Amniotic stem cell (primary cell): ENCODE measurements at places on chromosomes 7 and 10.

GRCh38 chr10:93589648-93590562, 11.1 kb downstream of the RBP4 start:
- DNase-seq = no peak

GRCh38 chr7:34438436-34438835, 219.6 kb upstream of the NPSR1 start:
- DNase-seq = no peak

DNA sequence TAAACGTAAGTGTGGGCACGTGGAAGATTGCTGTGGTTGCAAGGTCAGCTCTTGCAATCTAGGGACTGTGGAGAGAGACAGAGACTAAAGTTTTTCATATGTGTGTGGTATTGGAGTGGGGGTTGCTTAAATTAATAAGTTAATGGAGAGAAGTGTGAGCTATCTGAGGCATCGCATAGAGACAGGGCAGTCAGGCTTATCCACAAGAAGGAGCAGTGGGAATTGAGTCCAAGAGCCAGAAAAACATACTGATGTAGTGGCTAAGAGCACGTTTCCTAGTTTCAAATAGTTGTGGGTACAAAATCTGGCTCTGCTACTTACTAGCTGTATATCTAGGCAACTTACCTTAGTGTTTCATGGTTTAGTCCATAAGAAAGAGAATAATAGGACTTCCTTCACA, 65.8 kb downstream of the SORCS3 start:
- DNase-seq = no peak

- no peak for DNase-seq
Measured at GRCh38 chr10:107970512-107970911, 806.0 kb upstream of the SORCS1 start.

DNA sequence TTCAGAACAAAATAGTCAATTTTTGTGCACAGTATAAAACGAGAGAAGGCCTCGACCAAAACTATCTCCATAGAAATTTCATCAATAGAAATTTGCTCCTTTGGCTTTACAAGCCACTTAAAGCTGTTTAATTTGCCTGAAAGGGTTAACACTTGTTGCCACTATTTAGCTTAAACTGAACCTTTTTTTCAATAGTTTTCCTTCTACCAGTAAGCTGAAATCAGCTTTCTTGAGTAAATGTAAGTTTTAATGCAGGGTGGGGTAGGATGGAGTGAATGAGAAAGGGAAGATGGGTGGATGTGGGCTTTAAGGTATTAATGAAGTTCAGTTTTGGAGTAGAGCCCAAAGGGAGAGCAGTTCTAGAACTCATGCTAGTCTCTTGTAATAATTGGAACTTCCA, 39.5 kb downstream of the ARL4A start:
- DNase-seq = no peak

GRCh38 chr10:27600930-27601329, 96.8 kb downstream of the RAB18 start:
- DNase-seq = no peak

- no peak for DNase-seq
Measured at GRCh38 chr7:141483044-141483443, 68.2 kb upstream of the AGK start.

GRCh38 chr7:82029236-82029913, 259.5 kb upstream of the HGF start:
- DNase-seq = no peak

DNA sequence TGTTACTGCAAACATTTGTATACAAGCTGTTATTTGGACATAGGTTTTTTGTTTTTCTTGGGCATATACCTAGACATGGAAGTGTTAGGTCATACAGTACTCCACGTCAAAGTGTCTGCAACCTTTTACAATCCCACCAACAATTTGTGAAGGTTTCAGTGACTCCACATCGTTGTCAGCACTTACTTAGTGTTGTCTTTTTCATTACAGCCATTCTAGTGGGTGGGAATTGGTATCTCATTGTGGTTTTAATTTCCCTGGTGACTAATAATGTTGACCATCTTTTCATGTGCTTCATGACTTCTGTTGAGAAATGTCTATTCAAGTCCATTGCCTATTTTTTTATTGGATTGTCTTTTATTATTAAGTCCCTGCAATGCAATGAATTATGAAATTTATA, 95.0 kb downstream of the UBE3C start:
- DNase-seq = no peak

DNA sequence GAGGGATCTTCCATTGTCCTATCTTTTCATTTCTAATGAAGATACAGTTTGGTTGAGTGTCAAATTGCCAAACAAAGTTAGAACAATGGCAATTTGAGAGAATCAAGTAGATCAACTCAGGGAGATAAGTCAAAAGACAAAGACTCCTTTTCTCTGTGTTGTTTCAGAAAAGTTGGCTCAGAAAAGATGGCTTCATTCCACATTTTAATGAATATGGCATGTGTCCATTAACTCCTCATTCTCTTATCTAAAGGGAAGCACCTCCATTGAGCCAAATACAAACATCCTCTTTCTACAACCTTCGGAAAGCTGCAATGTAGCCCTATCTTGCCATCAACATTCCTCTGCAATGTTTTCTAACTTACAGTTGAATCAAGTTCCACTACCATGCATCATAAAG, 939.0 kb upstream of the C7orf33 start:
- no peak for DNase-seq

- DNase-seq = no peak
Measured at GRCh38 chr7:41508755-41509154, 194.1 kb downstream of the INHBA start.

DNA sequence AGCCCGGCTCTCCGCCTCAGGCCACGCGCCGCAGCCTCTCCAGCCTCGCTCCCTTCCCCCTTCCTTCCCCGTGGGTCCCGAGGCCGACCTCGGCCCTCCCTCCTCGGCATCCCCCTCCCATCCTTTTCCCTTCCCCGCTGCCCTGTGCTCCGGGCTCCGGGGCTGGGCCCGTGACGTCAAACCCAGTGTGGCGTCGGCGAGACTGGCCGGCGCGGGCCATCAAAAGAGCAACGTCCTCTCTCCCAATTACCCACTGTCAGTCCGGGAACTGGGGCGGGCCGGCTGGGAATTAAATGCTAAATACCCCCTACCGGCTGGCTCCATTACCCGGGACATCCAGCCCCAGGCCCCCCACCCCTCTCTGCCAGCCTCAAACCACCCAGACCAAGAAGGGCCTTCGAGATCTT, 2.6 kb upstream of the GATA3 start:
- DNase-seq = no peak

GRCh38 chr10:112778579-112778978, 171.5 kb upstream of the TCF7L2 start:
- no peak for DNase-seq

GRCh38 chr10:22135591-22135990, 82.2 kb downstream of the EBLN1 start:
- no peak for DNase-seq

DNA sequence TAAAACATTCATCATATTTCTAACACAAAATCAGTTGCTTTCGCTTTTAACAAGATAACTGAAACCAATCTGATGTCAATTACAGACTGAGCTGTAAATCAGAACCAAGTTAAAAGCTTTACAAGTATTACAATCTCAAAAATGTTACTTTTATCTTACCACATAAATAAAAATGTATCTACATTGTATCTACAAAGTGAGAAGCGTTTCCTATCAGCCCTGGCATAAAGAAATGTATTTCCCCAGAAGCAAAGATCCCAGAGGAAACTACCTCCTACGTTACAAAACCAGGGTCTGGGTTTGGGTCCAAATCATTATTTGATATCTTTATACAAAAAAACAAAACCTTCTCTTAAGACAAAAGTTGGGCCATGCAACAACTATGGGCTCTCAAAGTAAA, 2.6 kb downstream of the SMURF1 start:
- no peak for DNase-seq

DNA sequence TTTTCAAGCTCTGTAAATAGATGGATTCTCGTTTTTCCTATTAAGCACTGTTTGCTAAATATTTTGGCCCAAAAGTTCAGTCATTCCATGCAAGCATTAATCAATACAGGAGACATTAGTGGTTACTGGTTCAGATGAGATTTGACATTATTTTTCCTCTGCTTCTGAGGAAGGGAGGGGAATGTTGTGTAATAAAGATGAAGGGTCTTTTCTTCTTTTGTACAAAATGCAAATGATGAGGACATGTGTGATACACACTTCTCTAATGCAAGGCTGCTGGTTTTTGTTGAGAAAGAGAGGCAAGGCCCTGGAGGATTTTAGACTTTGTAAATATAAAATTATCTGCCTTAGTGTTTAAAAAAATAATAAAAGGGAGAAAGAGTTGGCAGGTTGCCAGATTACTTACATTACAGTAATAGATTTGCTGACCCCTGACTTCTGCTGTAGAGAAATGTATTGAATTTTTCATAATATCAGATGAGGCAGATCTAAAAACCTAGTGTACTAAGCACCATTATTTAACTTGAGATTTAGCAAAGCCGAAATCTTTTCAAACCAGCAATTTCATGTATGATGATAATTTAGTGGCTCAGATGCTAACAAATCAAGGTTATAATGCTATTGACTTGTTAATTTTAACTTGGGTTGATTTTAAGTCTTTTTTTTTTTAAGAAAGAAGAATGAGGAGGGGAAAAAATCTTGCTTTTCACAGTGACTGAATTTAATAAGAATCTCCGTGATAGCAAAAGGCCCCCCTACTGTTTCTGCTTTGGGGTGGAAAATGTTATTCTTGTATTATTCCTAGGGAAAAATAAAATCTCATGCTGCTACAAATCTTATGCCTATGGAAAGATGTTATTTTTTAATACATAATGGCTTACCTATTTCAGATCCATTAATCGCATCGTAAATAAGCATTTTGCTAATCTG, 180.1 kb downstream of the ARID5B start:
- no peak for DNase-seq

DNA sequence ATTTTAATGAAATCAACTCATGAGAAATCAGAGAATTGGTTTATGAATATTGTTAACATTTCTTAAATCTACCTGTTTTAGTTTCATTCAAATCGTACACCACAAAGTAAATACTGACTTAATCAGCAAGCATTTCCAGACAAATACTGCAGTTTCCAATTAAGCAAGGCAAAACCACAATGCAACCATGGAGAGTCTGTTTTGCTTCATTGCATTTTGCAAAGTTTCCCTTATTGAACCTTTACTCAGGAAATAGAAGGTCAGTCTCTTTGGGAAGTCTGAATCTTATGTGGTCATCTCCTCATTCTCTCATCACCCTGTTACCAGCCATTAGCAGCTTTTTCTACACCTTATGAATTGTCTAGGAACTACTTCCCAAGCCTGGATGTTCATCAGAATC, 400.5 kb downstream of the IPMK start:
- DNase-seq = no peak

GRCh38 chr7:149414171-149414570, 46.7 kb downstream of the ZNF777 start:
- no peak for DNase-seq

- DNase-seq = no peak
Measured at GRCh38 chr7:116340943-116341907, 130.9 kb downstream of the TES start.

- DNase-seq = no peak
Measured at GRCh38 chr7:33444511-33444910, 315.1 kb downstream of the BBS9 start.

DNA sequence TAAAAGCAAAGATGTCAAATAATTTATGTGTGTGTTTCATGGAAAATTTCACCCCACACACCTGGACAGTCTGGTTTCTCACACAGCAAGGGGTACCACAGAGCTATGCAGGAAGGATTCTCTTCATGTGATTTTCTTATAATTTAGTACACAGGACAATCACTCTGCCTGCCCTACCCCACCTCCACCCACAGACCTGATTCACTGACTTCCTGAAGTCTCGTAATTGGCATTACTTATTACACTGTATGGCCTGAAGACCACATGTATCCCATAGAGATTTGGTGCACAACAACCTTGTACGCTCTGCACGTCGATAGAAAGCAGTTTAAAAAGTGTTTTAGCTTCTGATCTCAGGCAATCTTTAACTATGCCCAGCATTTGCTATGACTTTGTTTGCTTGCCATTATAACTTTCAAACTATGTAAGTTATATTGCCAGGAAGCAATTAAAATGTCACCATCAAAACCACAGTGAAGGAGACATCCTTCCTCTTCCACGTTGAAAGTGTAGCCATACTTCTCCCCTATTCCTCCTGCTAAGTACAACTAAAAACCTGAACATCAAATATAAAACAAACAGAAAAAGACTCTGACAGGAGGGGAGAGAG, 279.4 kb upstream of the IMMP2L start:
- DNase-seq = no peak

DNA sequence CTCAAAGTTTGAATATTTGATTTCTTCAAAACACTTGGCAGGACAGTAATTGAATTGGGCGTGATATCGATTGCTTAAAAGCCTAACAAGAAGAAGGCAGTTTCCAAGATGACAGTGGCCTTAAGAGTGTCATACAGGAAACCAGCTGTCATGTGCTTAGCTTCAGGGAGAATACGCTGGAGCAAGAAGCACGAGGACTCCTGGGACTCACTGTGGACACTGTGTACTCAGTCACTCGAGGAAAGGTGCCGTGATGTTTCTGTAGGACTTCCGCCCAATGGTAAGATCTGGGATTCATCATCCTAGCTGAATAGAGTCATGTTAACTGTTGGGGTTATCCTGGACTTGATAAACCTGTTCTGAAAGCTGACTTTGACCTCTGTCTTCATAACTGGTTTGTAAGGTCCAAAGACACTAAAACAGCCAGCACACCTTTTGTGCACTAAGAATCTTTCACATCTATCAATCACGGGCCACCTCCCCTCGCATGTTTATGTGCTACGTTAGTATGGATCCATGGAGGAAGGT, 113.5 kb downstream of the CELF2 start:
- no peak for DNase-seq

GRCh38 chr7:31014826-31015225, 37.3 kb upstream of the ADCYAP1R1 start:
- DNase-seq = no peak

DNA sequence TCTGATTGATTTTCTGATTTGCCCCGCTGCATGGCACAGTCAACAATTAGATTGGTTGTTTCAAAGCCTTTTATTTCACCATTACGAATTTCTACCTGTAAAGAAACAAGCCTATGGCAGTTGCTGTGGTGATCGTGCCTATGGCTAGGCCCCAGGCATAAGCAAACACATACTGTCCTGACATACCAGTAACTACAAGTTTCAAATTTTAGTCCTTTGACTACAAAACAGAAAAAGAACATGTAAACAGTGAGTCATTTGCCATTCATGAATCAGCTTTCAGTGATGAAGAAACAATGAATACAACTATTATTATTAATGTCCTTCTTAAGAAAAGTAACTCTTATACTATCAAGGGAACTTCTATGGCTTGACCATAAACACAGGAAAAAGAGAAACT, 168.0 kb upstream of the LRRN3 start:
- no peak for DNase-seq

DNA sequence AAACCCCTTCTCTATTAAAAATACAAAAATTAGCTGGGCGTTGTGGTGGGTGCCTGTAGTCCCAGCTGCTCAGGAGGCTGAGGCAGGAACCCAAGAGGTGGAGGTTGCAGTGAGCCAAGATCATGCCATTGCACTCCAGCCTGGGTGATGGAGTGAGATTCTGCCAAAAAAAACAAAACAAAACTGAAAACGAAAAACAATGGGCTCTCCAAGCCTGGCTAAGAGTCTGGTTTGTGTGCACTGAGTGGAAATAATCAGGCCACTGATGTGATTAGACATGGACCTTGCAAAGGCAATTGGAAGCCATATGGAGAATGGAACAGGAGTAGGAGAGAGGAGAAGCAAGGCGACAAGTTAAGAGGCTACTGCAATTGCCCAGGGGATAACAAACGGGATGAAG, 60.1 kb upstream of the GSDME start:
- DNase-seq = no peak
